Esophagus mucosa (tissue), 1 donor: ENCODE measurements at places on chromosomes 2 and 18.

DNA sequence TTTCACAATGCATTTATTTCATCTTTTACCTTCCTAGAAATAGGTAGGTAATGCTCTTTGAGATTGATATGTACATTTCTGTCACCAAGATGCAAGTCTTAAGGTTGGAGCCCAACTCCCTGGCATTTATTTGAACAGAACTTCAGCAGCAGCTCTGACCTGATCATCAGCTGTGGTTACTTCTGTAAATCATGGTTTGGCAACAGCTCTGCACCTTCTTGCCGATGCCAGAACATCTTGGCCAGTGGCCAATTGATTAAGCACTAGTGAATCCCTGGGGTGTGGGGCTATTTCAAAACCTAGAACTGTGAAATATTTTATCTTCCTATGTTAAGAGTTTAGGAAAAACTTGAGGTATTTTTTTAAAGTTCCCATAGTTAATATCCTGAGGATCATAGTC is 124.8 kb upstream of the NYAP2 start:
- ATAC-seq = no peak

DNA sequence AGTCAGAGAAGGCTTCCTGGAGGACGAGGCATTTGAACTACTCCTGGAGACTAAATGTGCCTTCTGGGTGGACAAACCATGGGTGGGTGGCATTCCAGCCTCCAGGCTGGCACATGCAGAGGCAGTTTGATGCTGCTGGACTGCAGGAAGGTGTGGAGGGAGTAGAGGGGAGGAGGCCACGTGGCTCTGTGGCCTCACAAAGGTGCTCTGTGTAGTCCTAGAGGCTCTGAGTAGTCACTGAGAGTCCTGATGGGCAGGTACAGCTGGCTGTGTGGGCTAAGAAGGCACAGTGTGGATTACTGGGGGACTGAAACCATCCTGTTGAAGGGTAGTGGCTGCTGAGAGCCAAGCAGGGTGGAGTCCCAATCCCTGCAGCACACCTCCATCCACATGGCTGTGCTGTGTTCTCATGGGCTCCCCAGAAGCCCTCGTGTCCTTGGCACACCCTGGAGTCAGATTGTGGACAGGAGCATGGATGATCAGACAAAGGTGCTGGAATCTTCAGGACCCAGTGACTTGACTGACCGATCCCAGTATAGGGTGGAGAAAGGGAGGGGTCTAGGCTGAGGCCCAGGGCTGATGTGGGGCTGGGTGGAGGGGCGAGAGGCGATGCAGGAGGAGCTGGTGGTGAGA is 87.4 kb upstream of the HS6ST1 start:
- peak; percentile 41 for ATAC-seq

DNA sequence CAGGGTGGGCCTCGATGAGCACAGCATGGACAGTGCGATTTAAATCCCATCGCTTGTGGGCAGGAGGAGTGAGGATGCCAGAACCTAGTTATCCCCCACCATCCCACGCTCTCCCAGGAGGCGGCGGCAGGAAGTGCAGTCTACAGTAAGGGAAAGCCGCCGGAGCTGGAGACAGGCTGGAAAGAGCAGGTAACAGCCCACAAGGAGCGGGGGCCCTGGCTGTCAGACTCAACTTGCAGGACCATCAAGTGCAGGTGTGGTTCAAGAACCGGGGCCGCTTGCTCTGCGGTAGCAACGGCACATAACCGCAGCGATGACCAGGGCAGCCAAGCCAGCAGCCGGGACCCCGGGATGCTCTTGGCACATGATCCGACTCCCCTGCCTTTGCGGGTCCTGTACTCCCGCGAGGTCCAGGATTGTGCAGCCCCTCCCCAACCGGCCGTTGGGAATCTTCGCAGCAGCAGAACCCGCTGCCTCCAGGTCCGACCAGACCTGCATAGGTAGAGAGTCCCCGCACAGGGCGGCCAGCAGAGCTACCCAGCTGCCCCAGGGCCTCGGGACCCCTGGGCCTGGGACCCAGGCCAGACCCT is 82.1 kb downstream of the BIN1 start:
- no peak for ATAC-seq

DNA sequence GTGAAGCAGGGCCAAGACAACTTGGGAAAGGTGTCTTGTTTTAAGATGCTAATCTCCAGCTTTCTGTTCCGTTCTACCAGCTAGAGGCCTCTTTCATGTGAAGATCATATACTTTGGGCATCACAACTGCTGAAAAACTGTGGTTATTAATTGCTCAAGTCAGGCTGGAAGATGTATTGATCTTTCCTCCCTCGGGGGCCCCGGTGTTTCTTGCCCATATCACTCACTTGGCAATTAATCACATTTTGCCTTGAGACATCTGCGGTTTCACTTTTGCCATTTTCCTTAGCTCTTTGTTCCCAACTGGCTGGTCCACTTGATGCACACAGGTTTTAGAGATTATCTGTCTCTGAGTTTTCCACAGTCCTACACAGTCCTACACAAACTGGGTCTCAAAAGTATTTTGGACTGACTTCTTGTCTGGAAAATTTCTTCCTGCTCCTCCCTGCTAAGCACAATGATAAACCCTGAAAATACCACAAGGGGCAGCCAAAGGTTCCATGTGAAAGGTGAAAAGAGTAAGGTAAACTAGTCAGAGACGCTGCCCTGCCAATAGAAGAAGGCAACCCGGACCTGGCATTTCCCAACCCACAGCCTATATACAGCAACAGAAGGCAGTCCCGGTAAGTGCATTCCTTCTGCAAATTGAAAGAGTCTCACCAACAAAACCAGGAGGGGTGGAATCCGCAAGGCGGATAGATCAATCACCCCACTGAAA is 181.0 kb downstream of the AFF3 start:
- no peak for ATAC-seq

- ATAC-seq = no peak
Observed at GRCh38 chr2:179049203-179049545, 763 bp downstream of the CCDC141 start.

DNA sequence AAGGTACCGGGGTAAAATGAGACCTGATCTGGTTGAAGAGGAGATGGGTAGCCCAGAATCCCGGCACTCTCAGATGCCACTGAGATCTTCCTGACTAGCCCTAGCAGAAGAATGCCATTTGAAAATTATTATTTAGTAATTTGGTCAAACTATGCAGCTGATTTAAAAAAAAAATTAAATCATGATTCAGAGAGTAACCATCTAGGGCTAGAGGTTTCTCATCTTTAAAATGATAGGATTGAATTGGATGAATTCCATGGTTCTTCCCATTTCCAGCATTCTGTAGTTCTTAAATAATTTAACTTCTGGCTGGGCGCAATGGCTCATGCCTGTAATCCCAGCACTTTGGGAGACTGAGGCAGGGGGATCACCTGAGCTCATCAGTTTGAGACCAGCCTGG is 106.1 kb downstream of the MYO1B start:
- ATAC-seq = no peak

- ATAC-seq = no peak
Observed at GRCh38 chr2:2041256-2041824, 289.7 kb downstream of the MYT1L start.

- ATAC-seq = no peak
Observed at GRCh38 chr18:42192251-42193248, 237.5 kb downstream of the PIK3C3 start.

- ATAC-seq = no peak
Observed at GRCh38 chr2:45932278-45932975, 281.0 kb downstream of the PRKCE start.

GRCh38 chr2:100192825-100193224 is 50.4 kb upstream of the AFF3 start:
- no peak for ATAC-seq

GRCh38 chr2:177235855-177236437 is 23.4 kb downstream of the HNRNPA3 start:
- no peak for ATAC-seq

- ATAC-seq = no peak
Observed at GRCh38 chr2:216903470-216903869, 43.6 kb upstream of the TNP1 start.

GRCh38 chr2:85178980-85179411 is 45.8 kb downstream of the TCF7L1 start:
- no peak for ATAC-seq

DNA sequence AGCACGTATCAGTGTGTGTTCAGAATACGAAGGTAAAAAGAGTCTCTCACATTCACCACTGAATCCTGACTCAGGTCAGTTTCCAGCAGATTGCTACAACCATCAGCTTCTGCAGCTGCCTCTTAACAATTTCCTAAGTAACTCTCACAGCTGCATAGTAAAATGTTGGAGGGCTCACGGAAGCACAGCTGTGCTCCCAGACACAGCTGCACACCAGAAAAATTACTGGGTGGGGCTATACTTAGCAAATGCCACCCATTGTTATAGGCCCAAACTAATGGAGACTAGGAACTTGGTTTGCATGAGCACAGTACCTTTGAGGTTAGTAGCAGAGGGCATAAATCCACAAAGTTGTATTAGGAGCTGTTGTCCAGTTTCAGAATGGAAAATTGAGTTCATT is 153.9 kb upstream of the ERBB4 start:
- no peak for ATAC-seq

DNA sequence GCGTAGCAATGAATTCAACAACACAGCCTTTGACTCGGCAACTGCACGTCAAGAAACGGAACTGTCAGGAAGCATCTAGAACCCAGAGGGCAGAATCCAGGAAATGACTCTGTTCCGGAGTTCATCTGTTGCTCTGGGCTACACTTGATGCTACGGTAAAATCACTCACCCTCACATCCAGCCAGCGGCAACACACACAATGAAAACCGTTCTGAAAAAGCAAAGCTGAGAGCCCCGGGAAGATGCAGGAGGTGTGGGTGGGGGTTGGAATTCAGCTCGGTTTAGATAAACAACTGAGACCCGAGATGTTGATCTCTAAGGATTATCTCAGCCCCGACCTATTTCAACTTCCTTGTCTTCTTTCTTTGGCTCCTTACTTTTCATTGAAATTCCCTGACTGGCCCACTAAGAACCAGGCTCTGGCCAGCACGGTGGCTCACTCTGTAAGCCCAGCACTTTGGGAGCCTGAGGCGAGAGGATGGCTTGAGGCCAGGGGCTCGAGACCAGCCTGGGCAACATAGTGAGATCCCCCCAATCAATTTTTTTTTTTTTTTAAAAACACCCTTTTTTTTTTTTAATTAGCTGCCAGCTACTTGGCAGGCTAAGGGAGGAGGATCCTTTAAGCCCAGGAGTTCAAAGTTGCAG is 13.3 kb upstream of the RAB17 start:
- ATAC-seq = peak; percentile 66

- no peak for ATAC-seq
Observed at GRCh38 chr18:39178166-39178565, 1612.6 kb upstream of the CELF4 start.

- ATAC-seq = no peak
Observed at GRCh38 chr2:102315921-102316320, 4.6 kb downstream of the IL1RL1 start.

DNA sequence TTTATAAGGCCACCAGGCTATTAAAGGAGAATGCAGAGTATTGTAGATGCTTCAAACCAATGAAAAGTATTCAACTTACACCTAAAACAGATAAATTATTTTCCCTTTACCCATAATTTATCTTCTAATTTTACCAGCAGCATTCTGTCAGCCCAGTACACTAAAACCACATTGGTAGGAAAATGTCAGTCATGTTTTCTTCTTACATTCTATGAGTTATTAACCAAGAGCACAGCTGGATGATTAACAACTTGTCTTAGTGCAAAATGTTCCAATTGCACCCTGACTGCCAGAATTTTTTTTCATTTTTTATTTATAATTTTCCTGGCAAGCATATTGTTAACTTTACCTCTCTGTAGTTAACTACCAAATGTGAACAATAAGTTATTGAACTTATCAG is 79.0 kb upstream of the WDR75 start:
- ATAC-seq = no peak

GRCh38 chr2:135947483-135947882 is 37.9 kb downstream of the DARS1 start:
- no peak for ATAC-seq

DNA sequence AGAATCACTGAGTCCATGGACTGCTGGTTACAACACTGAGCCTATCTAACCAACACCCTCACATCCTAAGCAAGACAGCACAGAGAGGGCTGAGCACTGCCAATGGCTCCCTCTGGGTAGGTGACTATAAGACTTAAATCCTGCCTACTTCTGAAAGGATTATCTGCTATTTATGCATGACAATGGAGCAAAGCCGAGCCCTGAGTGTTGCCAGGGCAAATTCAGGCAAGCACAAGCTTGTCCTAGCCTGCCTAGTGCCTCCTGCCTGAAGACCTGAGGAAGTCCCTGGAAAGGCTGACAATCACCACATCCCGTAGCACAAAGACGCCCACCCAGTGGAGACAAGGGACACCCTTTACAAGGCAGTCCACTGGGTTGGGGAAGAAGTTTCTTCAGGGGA is 129.7 kb downstream of the OSR1 start:
- peak; percentile 99 for ATAC-seq

DNA sequence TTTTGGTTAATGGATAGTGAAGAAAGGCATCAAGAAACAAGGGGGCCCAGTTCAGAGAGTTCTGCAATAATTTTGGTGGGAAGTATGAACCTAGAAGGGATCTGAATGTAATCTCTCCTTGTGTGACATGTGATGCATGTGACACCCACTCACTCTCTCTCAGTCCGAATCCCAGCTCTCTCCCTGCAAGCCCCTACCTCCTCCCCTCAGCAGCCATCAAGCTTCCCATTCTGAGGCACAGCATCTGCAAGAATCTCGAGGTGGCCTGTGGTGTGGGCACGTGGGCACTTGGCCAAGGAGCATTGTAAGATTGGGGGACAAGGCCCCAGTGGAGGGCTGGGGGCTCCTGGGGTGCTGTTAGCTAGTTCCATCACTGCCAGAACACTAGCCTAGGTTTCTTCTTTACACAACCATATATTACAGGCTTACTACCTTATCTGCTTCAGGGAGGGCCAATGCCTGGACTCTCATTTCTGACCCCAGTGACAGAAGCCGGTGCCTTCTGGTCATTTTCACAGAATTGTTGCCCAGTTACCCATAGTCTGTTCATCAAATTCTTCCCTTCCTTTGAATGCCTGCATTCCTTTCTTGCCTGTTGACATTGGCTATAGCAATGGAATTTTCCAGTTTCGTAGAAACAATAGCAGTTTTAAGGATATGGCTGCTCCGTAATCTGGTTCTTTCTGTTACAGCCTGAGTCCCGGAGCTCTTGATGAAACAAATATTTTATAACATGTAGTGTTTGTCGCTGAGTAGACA is 13.3 kb upstream of the LCLAT1 start:
- ATAC-seq = no peak

- no peak for ATAC-seq
Observed at GRCh38 chr2:218008060-218009040, 5.6 kb upstream of the TNS1 start.

GRCh38 chr2:152485954-152486736 is 151.2 kb downstream of the FMNL2 start:
- ATAC-seq = no peak

DNA sequence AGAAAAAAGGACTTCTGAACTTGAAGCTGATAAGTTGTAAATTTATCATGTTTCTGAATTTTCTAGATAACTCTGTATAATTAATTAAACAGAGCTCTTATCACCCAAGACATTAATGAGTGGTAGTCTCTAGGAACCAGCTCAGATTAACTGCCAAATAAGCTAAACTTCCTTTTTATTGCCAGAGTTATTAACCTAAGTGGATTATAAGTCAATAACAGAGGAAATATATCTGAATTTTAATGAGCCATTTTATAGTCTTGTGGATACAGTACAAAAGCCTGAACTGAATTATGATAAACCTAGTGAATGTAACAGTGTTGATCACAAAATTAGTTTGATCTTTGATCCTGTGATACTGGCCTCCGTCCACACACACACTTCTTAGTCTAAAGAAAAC is 111.5 kb downstream of the COMMD1 start:
- ATAC-seq = no peak

- ATAC-seq = no peak
Observed at GRCh38 chr2:108169982-108170625, 69.7 kb upstream of the SULT1C3 start.

GRCh38 chr18:49178736-49179135 is 228.0 kb upstream of the SMAD7 start:
- ATAC-seq = no peak
